Esophagus muscularis mucosa (tissue), 4 donors: ENCODE measurements at places on chromosomes 7 and 10.
A peak's percentile ranks its signal among the peaks of the same experiment; 100 is the strongest.

DNA sequence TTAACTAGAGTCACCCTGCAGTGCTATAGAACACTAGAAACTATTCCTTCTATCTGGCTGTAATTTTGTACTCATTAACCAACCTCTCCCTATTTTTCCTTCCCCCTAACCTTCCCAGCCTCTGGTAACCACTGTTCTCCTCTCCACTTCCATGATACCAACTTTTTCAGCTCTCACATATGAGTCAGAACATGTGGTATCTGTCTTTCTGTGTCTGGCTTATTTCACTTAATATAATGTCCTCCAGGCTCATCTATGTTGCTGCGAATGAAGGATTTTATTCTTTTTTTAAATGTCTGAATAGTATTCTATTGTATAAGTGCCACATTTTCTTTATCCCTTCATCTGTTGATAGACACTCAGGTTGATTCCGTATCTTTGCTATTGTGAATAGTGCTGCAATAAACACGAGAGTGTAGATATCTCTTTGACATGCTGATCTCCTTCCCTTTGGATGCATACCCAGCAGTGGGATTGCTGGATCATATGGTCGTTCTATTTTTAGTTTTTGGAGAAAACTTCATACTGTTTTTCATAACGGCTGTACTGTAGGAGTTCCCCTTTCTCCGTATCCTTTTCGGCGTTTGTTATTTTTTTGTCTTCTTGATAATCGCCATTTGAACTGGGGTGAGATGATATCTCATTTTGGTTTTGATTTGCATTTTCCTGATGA, 101.4 kb downstream of the FAM107B start:
- H3K4me1 ChIP-seq, result peaks cover 17% of the 10 kb centered on the region
- H3K27ac ChIP-seq, result no peak overlapping the region
- no peaks in the 10 kb centered on the region for H3K27me3 ChIP-seq
- H3K36me3 ChIP-seq, result no peaks in the 10 kb centered on the region

DNA sequence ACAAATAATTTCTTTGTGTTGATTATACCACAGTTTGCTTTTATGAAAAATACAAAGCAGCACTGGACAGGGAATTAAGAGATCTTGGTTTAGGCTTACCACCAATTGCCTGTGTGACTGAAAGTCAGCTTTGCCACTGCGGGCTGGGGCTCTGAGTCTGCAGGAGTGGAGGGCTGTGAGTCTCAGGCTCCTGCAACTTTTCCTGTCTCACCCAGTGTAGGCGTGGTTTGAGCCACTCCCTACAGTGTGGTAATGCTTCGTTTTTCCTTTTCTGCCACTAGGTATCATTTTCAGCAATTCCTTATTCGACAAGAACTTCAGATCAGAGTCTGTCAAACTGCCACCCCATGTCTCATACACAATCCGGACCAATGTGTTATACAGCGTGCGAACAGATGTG, 180.6 kb downstream of the ABCA13 start:
- no peak for DNase-seq
- H3K36me3 ChIP-seq, result no peaks in the 10 kb centered on the region
- H3K27ac ChIP-seq, result no peak overlapping the region
- H3K4me1 ChIP-seq, result no peaks in the 10 kb centered on the region
- H3K4me3 ChIP-seq, result no peak overlapping the region
- H3K27me3 ChIP-seq, result no peaks in the 10 kb centered on the region

DNA sequence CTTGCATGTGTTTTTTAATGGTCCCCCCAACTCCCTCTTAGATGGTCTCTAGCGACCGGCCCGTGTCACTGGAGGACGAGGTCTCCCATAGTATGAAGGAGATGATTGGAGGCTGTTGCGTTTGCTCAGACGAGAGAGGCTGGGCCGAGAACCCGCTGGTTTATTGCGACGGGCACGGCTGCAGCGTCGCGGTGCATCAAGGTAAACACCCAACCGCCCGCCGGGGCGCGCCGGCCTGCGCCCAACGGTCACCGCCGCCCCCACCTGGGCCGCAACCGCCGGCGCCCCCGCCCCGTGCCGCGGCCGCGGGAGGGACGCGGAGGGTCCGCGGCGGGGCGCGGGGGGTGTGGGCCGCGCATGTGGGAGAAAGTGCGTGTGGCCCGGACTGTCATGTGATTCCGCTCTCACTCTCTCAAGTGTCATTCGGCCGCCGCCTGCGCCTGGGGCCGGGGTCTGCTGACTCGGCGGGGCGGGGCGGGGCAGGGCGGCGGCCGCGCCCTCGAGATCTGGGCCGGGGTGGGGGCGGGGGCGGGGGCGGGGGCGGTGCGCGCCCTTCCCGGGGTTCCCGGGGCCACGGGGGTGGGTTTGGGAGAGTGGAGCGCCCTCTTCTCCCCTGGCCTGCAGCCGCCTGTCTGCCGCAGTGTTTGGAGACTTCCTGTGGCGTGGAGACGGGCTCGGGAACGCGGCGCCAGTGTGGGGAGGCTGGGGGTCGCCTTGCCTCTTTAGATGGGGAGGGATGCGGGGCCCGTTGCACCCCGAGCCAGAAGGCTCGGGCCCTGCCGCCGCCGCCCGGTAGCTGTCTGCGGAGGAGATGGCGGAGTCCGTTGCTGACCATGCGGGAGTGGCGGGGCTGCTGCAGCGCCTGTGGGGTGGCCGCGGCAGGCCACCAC, 817 bp downstream of the MLLT10 start:
- peak overlapping the region; percentile 97 for H3K27ac ChIP-seq
- H3K27me3 ChIP-seq, result no peaks in the 10 kb centered on the region
- DNase-seq, result no peak
- peak overlapping the region; percentile 91 for H3K4me3 ChIP-seq

- no peak for DNase-seq
- H3K4me1 ChIP-seq, result peaks cover 100% of the 10 kb centered on the region
- no peaks in the 10 kb centered on the region for H3K36me3 ChIP-seq
- H3K27ac ChIP-seq, result no peak overlapping the region
- H3K27me3 ChIP-seq, result no peaks in the 10 kb centered on the region
- no peak overlapping the region for H3K4me3 ChIP-seq
Measured at GRCh38 chr10:79096514-79096913, 27.7 kb downstream of the ZMIZ1 start.

DNA sequence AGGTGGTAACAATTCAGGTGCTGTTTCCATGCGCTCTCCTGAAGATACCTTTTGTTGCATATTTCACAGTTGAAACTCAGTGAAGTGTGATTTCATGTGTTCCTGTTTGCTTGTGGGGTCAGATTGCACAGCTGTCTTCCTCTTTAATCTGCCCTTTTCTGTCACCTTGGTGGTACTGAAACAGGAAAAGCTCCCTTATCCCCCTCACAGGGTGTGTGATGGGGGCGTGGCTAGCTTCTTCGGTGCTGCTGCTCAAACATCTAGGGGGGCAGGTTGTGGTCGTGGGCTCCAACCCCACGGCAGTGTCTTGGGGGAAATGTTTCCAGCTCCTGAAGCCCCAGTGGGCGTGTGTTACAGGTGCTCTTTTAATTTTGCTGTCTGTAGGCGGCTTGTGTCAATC, 107.4 kb upstream of the KLF14 start:
- no peak for DNase-seq
- no peaks in the 10 kb centered on the region for H3K4me1 ChIP-seq
- H3K27me3 ChIP-seq, result no peaks in the 10 kb centered on the region
- H3K36me3 ChIP-seq, result no peaks in the 10 kb centered on the region
- H3K27ac ChIP-seq, result no peak overlapping the region

DNA sequence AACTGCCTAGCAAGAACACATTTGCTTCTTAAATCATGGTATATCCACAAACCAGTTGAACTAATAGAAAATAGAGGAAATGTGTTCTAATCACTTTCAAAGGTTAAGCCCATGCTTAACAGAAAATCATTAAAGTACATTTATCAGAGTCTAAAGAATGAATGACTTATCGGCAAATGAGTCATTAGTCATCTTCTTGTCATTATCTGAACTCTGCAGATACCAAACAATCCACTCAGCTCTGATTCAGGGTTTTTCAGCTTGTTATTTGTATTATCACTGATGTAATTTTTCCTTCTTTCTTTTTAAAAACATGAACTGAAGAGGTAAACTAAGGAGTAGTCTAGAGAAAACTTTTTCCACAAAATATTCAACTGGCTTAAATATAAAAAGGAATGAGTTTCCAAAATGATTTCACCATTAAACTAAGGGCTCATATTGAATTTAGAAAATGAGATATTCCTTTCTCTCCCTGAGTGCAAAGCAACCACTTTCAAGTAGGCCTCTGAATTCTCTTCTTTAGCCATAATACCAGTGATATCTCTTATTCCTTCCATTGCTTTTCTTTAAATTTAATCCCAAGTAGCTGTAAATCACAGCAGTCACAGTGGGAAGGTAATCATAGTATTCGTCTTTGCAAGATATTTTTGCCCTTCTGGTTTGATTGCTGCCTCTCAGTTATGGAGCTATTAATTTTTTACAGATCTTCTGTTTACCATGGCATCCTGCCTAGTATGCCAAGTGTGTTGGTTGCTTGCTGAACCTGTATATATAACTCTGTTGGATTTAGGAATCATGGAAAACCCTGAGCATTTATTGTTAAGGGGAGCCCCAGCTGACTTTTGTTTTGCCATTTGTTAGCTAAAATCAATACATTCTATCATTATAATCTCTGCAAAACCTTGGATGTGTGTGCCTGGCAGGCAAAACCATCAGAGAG, 125.1 kb downstream of the THSD7A start:
- no peak for DNase-seq
- no peak overlapping the region for H3K27ac ChIP-seq
- no peak overlapping the region for H3K4me3 ChIP-seq

DNA sequence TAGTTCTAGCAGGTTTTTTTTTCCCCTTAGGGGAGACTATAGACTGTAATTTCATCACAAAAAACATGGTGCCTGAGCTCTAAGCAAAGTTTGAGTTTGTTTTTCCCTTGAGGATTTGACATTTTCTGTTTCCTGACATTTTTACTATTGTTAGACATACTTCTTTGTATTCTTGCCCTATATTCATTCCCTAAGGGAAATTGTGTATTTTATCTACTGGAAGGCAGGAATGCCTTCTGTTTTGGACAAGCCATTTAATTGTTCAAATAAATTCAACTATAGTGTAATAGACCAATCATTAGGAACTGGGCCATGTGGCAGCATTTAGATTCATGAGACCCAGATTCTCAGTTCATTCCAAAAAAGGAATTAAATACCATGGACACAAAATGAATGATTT, 335.0 kb downstream of the EXOC4 start:
- H3K27ac ChIP-seq, result no peak overlapping the region
- H3K27me3 ChIP-seq, result no peaks in the 10 kb centered on the region
- no peak for DNase-seq
- no peak overlapping the region for H3K4me3 ChIP-seq
- no peaks in the 10 kb centered on the region for H3K4me1 ChIP-seq
- H3K36me3 ChIP-seq, result no peaks in the 10 kb centered on the region

- no peak overlapping the region for H3K27ac ChIP-seq
- H3K4me1 ChIP-seq, result peaks cover 8% of the 10 kb centered on the region
- peaks cover 68% of the 10 kb centered on the region for H3K36me3 ChIP-seq
- H3K4me3 ChIP-seq, result no peak overlapping the region
Measured at GRCh38 chr7:140586516-140586915, 54.1 kb downstream of the DENND2A start.

DNA sequence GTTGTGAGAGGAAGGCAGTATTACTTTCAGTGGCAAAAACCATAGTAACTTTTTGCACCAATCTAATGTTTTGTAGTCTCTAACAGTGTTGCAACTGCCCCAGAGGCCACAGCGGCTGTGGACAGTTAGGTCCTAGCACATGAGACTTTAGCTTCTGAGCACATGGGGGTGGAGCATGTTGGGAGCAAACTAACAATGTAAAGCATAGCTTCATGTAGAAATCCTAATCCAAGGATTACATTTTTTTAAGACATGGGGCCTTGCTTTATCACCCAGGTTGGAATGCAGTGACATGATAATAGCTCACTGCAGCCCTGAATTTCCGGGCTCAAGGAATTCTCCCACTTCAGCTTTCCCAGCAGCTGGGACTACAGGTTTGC, 49.0 kb downstream of the LAMB1 start:
- H3K27me3 ChIP-seq, result no peaks in the 10 kb centered on the region
- H3K27ac ChIP-seq, result peak overlapping the region; percentile 72
- H3K36me3 ChIP-seq, result peaks cover 81% of the 10 kb centered on the region
- DNase-seq, result peak; percentile 14
